ENCODE measurements at places on chromosomes 5 and 9.

GRCh38 chr9:96317335-96317980 lies 15.5 kb upstream of the HSD17B3 start:
- DNase-seq = peak; percentile 64

- DNase-seq = no peak
Observed at GRCh38 chr5:137847687-137848086, 20.0 kb upstream of the MYOT start.

DNA sequence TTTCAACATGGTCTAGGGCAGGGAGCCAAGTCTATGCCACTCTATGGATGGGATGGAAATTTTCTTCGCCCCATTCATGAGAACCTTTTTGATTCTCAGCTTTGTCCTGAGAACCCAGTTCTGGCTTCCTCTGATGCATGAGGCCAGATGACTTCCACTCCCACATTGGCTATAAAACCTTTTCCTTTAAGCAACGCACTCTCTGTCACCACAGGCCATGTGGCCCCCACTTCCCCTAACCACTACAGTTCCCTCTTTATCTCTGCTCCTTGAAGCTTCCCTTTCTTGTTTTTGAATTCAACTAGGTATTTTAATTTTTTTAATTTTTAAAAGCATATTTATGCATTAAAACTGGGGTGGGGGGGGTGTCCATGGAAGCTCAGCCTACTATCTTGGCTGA lies 401.3 kb downstream of the ENC1 start:
- DNase-seq = no peak

GRCh38 chr9:20603524-20604268 lies 18.6 kb downstream of the MLLT3 start:
- peak; percentile 40 for DNase-seq

DNA sequence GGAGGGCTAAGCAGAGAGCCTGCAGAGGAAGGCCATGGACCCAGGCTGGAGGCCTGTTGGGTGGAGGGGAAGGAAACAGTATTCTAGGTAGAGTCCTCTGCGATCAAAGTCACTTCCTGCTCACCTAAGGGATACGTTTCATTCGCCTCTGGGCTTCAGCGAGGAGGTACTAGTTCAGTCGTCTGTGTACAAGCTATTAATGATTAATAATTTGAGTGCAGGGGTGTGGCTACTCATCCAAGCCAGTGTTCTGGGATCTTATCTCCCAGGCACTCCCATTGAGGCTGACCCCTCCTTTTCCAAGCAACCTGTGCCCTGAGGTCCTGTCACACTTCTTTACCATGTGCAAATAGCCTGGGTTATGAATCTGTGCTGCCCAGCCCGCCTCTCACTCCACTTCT lies 25.2 kb downstream of the RALGPS1 start:
- DNase-seq = no peak

DNA sequence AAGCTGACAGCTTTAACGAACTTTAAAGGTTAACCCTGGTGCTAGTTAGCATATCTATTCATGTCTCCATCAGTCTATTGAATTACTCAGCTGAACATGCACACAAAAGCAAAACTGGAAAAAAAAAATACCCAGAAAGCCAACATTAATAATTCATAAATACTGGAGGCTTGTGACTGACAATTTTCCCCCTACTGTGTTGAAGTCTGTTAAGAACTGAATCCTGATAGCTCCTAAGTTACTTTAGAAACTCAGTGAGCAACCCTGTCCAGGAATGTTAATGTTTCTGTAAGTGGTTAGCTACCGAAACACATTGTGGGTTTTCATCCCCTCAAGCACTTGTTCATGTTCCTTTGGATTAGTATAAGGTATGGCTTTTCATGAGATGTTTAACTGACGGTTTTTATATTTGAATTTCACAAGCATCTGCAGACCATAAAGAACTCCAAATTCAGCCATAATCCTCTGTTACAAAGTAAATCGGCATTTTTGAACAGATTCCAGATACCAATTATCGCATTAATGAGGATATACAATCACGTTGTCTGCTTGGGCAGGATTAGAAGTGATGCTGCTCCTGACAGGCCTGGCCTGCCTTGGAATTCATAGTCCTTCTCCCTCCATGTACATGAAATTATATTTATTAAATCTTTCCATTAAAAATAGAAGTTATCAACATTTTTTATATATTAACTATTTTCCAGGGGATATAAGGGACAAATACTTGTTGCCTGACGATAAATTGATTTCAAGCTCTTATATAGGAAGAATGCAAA lies 331.2 kb downstream of the TLE4 start:
- no peak for DNase-seq

DNA sequence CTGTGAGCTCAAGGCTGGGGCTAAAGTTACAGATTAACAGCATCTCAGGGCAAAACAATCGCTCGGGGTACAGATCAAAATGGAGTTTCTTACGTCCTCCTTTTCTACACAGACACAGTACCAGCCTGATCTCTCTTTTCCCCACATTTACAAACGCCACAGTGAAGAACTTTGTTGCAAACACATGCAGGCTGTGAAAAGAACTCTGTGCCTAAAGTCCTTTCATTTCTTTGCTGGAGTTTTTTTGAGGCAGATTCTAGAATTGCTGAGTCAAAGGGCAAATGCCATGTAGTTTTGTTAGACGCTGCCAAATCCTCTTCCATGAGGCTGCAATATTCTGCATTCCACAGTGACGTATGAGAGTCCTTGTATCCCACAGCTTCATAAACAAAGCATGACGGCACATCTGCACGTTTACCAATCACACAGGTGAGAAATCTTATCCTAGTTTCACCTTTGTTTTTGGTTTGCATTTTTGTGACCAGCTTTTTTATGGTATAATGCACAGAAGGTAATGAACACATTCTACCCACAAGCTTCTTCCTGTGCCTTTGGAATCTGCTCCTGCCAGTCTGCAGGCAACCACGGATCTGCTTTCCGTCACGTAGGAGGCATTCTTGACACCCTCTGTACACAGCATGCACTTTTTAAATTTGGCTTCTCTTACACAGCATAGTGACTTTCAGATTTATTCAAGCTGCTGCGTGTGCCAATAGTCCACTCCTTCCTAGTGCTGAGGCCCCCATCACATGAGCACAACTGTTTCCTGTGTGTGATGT lies 44.6 kb upstream of the LPCAT1 start:
- DNase-seq = no peak

DNA sequence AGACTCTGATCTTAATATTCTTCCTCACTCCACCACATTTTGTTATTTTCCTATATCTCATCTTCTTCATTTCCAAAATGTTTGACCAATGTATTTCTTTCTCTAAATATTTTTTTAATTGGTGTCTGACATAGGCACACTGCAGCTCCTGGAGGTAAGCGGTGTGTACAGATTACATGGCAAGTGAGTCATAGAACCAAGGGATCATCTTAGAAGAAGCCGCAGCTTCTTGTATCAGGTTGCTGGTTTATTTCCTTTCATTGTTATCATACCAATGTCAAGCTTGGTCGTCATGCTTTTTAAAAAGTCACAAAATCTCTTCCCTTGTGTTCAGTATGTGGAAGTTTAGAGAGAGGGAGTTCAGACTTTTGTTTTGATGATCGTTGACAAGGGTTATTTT lies 526.1 kb upstream of the CDH18 start:
- no peak for DNase-seq

DNA sequence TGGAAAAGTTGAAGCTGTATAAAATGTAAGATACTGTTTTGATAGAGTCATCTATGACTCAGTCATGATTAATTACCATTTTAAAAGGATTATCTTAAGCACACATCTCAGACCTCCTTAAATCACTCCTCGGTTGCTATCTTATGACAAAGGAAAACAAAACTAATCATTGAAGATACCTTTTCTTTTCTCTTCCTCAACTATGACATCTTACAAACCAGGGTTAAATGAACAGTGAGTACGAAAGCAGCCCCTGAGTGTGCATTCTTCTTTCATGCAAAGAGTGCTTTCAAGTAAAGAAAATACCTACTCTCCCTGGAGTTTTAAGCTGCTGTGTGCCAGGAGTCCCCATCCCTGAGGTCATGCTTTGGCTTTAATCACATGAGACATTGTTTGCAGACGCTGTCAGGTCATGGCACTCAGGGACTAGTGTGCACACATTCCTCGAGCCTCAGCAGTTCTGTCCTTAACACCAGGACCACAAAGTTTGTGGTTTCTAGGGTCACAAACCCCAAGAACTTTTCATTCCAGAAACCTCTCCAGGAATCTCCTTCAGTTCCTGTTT lies 86.7 kb upstream of the ICE1 start:
- DNase-seq = no peak

DNA sequence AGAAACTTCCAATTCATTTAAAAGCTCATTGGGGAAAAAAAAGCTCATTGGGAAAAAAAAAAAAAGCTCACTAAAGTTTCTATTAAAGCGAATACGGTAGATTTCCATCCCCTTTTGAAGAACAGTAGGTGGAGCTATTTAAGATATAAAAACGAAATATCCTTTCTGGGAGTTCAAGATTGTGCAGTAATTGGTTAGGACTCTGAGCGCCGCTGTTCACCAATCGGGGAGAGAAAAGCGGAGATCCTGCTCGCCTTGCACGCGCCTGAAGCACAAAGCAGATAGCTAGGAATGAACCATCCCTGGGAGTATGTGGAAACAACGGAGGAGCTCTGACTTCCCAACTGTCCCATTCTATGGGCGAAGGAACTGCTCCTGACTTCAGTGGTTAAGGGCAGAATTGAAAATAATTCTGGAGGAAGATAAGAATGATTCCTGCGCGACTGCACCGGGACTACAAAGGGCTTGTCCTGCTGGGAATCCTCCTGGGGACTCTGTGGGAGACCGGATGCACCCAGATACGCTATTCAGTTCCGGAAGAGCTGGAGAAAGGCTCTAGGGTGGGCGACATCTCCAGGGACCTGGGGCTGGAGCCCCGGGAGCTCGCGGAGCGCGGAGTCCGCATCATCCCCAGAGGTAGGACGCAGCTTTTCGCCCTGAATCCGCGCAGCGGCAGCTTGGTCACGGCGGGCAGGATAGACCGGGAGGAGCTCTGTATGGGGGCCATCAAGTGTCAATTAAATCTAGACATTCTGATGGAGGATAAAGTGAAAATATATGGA lies at the start of gene PCDHGA12:
TSS of gene PCDHGA12 (plus strand) at position 176 of the 782 bp plus-strand sequence. CDS start at position 429, 253 bp downstream.
- DNase-seq = peak; percentile 81

DNA sequence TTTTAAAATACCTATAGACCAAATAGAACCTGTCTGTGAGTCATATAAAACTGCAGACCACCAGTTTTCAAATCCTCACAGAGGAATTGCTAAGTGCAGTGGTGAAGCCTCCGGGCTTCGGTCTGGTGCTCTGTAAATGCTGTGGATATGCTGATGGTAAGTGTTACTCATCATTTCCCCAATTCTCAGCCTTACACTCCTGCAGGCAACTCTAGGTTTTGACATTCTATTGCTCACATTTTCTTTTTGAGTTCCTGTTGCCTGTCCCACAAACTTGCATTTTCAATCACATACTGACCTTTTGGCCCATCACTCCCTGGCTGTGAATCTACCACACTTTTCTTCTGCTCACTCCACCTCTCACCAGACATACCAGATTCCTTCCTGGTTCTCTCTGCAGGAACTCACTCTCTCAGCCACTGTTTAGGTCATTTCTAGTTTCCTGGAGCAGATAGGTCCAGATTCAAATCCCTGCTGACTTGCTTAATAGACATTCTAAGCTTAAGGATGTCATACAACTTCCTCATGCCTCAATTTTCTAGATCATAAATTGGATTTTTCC lies 192.9 kb downstream of the RAB3C start:
- no peak for DNase-seq

DNA sequence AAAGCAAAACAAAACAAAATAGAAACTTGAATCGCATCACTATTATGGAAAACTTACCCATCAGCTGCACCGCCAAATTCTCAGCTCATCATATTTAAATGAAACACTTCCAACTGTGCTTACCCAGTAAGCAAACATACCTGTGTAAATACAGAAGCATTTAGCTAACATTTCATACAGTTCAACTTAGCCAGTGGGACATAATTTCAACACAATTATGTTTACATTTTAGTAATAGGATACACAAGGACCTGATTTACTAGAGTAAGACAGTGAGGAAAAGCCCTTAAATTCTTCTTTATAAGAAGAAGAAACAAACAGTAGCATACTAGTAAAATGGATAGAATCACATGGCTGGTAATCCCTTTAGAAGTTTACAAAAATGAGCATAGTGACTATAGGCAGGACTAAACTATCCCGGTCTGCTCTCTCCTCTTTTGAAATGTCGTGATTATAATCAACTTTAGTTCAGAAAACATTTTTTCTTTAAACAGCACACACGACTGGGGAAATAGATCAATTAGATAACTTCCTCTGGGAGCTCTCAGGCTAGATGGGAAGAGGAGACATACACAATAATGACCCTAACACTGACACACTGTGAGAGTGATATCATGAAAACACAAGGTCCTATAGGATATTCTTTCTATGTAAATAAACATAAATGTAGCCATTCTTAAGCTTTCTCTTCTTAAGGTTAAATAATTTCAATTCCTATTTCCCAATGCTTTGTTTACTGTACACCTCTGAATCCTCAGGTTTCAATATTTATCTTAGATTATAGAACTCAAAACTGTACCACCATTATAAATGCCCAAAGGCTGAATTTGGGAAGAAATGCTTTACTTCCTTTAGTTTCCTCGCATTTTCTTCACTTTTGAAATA lies 15.9 kb upstream of the CDC20B start:
- DNase-seq = no peak

- no peak for DNase-seq
Observed at GRCh38 chr9:3857673-3858072, 331.9 kb upstream of the RFX3 start.

DNA sequence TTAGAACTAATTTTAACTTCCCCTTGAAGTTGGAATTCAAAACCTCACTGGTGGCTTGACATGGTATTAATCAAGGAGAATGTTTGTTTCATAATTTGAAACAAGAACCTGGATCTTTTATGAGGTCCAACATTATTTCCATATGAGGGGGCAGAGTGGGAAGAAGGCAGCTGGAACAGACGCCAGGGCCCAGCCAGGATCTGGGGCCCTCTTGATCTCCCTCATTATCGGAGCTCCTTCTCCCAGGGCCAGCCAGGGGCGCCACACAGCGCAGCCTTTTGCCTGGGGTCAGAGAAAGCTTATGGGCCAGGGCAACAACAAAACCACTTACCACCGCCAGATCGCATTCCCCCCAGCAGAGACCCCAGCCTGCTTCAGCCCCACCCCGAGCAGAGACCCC lies 27.1 kb upstream of the NKD2 start:
- DNase-seq = no peak

DNA sequence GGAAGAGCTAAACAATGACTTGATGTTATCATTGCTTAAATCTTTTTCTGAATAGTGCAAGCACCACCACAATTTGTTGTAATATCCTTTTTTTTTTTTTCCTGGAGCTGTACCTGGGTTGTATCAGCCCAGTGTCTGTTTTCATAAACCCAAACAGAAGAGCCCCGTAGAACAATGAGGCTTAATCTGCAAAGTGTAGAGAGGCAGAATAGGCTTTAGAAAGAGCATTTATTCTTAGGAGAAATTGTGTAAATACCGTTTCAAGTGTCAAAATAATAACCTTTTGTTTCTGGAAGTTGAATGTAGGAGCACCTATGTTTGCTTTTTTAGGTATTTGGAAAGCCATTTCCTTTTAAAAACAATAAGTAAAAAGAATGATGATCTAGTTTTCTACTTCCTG lies 26.4 kb downstream of the RGS7BP start:
- DNase-seq = no peak

DNA sequence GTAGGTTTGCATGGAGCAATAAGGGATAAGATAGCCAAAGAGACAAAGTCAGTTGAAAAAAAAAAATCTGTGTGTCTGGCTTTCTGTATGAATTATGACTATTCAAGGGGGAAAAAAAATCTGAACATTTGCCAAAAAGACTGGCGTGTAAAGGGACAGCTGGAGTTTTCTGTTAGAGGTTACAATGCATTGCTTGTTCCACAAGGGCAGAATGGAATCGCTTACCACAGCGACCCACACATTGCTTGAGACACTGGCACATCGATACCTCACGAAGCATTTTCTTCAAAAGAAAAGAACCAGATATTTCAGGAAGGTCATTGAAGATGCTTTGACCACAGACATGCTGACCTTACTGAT lies 327.8 kb downstream of the TMEM167A start:
- DNase-seq = no peak
